ENCODE measurements at places on chromosomes 1 and 21.

GRCh38 chr1:218025454-218025853 lies 259.6 kb upstream of the RRP15 start:
- no peak for DNase-seq

GRCh38 chr1:159030877-159031447 lies 21.3 kb downstream of the IFI16 start:
- DNase-seq = peak; percentile 60

DNA sequence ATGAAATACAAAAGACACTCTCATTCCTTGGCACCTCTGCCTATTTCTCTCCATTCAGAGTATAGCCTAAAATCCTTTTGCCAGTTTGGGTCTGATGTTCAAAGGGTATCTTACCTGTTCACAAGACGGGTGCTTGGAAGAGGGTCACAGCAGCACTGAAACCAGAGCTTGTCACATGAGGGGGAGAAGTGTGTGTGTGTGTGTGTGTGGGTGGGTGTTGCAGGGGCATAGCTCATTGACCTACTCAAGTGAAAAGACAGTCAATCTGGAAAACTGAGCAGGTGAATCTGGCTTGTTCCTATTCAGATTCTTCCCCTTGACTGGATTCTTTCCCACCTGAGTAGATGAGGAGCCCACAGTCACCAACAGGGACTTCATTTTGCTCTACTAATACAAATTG lies 63.9 kb downstream of the KCTD3 start:
- no peak for DNase-seq

- no peak for DNase-seq
Measured at GRCh38 chr1:194055536-194055935, 869.1 kb upstream of the B3GALT2 start.

GRCh38 chr1:107877092-107877491 lies 87.9 kb downstream of the VAV3 start:
- no peak for DNase-seq

DNA sequence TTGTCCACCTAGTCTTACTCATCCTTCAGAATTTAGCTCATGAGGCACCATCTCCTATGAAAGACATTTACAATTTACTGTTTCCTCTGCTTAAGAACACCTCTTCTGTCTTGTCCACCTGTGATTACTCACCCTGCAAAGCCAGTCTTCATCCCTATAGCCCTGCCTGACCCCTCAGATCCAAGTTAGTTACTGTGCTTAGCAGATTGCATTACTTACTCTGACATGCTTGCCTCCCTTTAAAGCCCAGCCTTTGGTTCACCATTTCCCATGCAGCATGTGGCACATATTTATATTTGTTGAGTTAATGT lies 60.9 kb upstream of the VCAM1 start:
- DNase-seq = no peak

DNA sequence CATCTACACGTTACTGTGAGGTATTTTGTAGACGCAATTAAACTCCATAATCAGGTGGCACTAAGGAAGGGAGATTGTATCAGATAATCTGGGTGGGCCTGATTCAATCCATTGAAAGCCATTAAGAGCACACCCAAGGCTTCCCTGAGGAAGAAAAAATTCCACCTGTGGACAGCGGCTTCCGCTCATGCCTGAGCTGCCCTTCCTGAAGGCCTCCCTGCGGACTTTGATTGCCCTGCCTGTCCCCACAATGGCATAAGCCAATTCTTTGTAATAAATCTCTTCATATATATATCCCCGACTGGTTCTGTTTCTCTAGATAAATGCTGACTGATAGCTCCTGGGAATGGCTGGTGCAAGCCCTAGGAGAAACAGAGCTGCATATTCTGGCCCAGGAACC lies 138.3 kb downstream of the TGFBR3 start:
- DNase-seq = no peak
